ENCODE measurements at places on chromosomes 6 and 20.

DNA sequence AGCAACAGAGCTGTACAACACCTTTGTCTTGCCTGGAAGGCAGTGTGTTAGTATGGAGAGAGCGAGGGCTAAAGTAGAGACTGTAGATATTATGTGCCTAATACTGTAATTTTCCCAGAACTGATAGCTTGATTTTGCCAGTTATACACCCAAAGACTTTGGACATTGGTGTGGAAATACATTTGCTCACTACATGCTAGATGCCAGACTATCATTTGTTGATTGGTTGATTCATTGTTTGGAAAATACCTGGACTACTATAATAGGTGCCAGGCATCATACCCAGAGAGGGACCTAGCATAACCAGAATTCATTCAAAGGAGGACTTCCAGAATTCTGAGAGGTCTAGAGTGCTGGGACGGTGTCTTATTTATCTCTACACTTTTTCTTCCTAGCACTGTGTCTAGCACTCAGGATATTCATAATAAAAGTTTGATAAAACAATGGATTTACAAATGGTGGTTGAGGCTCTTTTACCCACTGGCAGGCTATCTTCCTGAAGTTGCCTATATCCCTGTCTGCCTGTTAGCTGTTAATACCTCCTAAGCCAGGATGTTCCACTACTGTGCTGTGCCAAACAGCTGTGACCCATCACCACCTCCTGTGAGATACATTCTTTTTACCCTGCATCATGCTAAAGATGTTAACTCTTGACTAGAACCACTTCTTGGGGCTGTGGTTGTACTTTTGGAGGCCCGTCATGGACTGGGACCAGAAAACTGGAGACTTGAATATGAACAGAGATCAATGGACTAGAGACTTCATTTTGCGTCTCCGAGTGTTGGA is 72.2 kb upstream of the FUCA2 start:
- no peak for DNase-seq

DNA sequence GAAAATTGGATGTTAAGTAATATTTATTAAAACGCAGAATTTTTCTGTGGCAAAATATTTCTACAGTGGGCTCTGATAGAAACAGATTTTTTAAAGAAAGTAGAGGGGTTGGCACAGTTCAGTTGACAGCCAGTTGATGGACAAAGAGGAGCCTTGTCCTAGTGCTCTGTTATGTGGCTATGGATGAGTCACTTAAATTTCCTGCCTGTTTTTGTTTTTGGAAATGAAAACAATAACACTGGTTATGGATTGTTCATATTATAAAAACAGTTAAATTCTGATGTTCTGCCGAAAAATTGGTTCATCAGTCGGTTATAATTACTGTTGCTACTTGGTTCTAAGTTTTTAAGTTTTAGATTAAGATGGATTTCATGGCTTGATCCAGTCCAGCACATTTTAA is 42.8 kb downstream of the MYO6 start:
- DNase-seq = no peak

DNA sequence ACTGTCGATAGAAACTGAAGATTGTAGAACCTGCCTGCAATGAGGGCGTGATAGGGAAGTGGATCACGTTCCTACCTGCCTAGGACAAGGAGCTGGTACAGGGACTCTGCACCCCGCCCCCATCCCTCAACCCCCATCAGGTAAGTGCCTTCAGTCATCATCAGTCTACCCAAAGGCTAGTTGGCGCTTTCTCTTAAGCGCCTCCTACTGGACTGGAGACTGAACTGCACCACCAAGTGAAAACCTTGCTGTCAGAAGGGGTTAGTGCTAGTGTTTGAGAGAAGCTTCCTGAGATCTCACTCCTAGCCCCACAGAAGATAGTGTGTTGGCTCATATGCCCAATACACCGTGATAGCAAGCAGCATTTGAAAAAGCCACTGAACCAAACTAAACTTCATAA is 706.5 kb upstream of the MAN1A1 start:
- no peak for DNase-seq

DNA sequence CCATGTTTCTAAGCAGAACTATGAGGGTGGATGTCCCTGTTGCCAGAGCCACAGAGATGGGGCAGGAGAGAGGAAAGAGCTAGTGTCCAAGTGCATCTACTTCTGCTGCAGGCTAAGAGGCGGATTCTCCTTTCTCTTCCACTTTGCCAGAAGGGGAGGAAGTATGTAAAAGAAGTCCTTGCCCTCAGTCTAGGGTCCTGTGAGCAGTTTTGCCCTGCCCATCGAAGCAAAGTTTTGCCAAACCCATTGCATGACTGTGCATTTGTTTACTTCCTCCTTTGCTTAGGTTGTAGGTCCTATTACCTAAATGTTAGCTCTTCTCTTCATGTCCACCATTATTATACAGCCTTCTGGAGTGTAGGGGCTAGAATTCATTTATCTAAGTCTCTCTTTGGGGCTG is 106.2 kb upstream of the ARMC2 start:
- no peak for DNase-seq

Measured in stimulated activated CD8-positive, alpha-beta memory T cell treated with anti-CD3 and anti-CD28 coated beads, Interleukin-4, amount 100 ng/mL, for 24 hours (primary cell).